ENCODE measurements at places on chromosomes 3 and 15.

DNA sequence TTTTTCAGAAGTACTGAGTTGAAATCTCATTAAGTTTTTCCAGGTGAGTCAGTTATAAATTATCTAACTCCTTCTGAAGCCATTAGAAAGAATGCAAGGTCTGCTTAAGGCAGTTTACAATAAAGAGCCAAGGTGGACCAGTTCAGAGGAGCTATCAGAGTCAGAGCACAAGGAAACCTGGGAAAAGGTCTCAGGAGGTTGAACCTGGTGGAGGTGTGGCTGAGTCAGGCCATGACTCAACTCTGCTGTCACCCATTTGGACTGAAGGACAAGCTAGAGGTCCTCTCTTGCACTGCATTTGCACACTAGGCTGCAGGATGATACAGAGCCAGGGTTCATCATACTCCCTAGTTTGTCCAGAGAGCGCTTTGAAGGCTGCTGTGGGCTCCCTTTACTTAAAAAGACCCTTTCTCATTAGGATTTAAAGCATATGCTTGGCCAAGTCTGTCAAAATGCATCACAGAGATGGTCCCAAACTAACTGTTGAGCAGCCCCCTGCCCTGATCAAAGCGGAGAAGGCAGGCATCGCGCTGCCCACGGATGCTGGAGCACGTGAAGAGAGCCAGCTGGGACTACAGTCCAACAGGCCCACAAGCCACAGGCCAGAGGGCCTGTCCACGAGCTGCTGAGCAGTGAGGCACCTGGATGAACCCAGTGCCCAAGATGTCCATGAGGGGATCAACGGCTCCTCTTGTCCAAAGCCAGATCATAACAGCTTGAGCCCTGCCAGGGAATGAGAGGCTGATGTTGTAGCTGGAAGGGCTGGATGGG lies 26.0 kb upstream of the MRPS22 start:
- no peak for DNase-seq

DNA sequence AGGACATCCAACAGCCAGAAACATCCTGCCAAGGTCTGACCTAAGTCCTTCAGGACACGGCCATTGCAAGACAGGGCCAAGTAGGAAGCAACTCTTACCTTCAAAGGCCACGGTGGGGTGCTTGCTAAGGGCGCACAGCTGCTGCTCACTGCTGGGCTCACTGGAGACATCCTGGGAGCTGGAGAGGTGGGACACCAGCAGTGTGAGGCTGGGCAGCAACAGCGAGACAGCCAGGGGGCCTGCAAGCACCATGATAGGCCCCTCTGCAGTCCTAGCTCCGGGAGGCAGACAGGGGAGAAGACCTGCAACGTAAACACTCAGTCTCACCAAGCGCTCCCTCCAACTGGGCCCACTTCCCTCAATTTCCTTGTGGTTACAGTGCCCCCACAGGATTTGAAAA lies 79.2 kb downstream of the SEMA5B start:
- no peak for DNase-seq

- no peak for DNase-seq
Measured at GRCh38 chr15:31335989-31336592, 9.5 kb downstream of the KLF13 start.

DNA sequence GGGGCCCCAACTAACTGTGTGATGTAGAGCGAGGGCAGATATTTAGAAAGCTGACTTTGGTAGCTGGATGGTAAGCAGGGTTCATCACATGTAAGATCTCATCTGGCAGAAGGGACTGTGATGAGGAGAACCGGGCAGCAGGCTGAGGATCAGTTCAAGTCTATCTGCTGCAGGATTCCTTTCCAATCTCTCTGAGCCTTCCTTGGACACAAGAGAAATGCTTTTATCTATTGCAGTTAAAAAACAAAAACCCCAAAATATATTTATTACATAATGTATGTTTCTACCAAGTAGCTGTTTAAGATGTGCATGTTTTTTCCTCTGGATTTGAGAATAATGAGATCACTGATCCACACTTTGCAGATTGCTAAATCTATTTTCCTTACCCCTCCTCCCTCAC lies 411.5 kb downstream of the RAP2B start:
- no peak for DNase-seq

DNA sequence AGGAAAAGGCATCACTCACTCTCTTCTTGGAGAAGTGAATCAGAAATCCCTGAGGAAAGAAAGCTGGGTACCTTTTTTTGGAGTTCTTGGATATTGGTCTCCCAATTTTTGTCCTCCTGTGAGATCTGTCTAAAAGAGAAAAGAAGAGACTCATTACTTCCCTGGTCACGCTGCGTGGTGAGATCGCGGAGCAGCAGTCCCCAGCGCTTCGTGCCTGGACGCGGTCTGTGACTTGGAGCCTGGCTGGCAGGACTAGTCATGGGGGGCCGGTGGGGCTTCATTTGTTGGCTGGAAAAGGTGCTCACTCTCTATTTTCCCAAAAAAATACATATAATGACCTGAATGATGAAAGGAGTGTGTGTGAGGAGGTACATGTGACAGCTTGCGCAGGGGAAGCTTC lies 144.0 kb downstream of the OCA2 start:
- DNase-seq, result no peak

DNA sequence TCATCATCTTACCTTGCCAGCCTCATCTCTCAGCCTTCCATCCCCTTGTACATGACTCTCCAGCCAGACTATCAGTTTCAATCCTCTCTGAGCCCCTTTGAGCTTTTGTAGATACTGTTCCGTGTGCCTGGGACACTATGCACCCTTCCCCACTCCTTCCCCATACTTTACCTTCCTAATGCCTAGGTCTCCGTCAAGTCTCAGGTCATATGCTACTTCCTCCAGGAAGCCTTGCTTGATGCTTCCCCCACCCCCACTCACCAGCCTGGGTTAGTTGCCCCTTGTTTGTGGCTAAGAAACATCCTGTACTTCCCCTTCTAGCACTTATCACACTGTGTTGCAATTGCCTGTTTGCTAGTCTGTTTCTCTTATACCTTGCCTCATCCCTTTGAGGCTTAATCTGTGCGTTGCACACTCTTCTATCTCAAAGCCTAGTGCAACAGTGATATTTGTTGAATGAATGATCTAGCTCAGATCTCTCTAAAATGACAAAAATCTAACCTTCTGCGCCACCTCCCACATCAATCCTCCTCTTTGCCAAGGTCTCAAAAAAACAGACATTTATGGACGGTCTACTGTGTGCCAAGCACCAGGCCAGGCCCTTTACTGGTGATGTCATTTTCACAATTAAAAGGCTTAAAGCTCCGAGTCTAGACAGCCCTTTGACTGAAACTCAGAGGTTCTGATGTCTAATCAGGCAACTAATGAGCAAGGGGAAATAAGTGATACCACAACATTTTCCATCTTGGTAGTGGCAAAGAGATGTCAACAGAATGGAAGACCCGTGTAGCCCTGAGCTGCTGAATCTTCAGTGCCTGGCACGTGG lies 6.5 kb upstream of the USP3 start:
- no peak for DNase-seq

DNA sequence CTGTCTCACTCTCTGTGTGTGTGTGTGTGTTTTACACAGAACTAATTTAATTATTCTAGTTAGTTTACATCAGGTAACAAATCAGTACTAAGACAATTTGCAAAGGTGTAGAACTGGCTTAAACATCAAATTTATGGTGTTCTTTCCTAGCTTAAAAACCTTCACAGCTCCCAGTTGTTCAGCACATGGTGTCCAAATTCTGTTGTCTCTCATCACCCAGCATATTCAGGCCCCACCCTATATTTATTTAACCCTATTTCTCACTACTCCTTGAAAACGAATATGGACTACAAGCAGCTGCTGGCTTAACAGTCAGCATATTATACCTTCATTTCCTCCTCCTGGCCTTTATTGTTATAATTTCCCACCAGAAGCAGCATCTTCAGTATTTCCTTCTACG lies 1.2 kb downstream of the IL20RB start:
- DNase-seq, result no peak

DNA sequence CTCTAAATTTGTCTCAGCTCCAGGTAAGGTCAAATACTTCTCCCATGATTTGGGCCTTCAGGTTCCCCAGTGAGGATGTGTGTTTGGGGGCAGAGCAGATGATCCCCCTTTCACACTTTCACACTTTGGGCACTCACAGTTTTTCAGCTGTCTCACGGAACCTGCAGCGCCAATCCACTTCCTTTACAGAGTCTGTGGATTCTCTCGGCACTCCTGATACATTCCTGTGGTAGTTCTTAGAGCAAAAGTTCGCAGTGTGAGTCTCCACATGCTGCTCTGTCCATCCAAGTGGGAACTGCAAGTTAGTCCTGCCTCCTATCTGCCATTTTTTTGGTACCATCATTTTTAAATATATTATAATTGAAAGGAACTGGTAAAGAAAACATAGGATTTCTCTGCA lies 20.2 kb upstream of the CPOX start:
- DNase-seq, result no peak

GRCh38 chr3:196179380-196180308 lies 31.6 kb downstream of the ZDHHC19 start:
- peak; percentile 87 for DNase-seq

DNA sequence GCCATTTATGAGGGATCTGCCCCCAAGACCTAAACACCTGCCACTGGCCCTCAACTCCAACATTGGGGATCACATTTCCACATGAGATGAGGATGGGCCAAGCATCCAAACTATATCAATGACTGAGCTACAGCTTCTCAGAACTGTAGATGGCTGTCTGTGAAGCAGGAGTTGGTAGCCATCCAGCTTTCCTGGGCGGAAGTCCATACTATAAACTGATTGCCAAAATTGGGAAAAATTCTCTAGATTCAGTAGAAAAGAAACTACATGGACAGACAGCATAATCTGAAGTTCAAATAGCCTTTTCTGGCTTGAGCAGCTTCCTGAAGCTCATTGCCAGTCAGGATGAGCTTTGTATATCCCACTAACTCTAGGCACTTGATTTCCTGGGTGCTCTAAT lies 214.7 kb upstream of the ZBTB20 start:
- no peak for DNase-seq

GRCh38 chr3:22284559-22284958 lies 533.5 kb upstream of the ZNF385D start:
- no peak for DNase-seq

Measured in cerebellar nuclear complex (tissue), 1 donor.